Activated naive CD4-positive, alpha-beta T cell treated with Interleukin-2 at 50 U/mL for 16 hours (primary cell): ENCODE measurements at places on chromosomes 2 and 18.

DNA sequence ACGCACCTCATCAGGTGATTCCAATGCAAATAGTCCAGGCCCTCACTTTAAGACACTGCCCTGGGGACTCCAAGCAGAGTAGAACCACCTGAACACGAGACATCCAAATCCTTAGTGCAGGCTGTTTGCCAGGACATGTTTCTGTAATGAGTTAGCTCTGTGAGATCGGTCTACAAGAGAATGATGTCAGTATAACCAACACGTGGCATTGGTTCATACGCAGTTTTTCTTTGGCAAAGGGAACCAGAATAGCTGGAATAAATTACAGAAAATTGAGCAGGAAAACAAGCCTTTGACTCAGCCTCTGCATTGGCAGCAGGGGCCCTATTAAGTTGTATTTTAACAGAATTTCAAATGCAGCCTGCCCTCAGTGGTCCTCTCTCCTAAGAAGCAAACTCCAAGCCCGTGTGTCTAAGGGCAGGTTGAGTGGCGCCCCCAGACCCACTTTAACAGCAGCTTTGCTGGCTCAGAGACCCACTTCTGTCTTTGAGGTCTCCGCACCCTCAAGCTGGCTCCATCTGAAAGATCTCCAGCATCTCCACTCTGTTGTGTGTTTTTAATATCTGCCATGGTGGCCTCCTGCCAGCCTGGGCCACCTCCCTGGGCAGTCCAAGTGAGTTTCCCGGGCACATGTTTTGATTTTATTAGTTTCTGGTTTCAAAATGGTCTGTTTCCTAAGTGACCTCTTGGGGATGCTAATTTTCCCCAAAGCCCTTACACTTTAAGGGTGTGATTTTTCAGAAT lies 61.3 kb downstream of the ALPK2 start:
- DNase-seq: no peak

DNA sequence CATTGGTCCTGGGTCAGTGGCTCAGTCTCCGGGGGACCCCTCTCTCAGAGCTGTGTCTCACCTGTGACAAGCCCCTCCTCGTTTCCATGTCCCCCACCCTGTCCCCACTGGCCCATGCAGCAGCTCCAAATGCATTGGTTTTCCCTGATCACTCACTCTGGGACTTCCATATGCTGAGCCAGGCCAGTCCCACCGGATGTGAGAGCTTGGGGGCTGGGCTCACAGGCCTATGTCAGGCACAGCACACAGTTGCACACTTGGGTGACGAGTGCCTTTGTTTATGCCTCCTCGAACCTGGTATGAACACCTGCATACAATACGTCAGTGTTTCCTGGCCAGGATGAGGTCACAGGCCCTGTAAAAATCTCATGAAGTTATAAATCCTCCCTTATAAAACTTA lies 232.5 kb downstream of the TFCP2L1 start:
- DNase-seq: no peak

- no peak for DNase-seq
Measured at GRCh38 chr2:150110548-150110947, 376.9 kb downstream of the RND3 start.

- DNase-seq: no peak
Measured at GRCh38 chr2:180962727-180963314, 17.6 kb upstream of the UBE2E3 start.
